ENCODE measurements at places on chromosomes 1 and 21. TPM values are rescaled to one million over a fixed set of nuclear protein-coding genes. Genes with fewer than 3 reads are reported as not detected.
A peak's percentile ranks its signal among the peaks of the same experiment; 100 is the strongest.

DNA sequence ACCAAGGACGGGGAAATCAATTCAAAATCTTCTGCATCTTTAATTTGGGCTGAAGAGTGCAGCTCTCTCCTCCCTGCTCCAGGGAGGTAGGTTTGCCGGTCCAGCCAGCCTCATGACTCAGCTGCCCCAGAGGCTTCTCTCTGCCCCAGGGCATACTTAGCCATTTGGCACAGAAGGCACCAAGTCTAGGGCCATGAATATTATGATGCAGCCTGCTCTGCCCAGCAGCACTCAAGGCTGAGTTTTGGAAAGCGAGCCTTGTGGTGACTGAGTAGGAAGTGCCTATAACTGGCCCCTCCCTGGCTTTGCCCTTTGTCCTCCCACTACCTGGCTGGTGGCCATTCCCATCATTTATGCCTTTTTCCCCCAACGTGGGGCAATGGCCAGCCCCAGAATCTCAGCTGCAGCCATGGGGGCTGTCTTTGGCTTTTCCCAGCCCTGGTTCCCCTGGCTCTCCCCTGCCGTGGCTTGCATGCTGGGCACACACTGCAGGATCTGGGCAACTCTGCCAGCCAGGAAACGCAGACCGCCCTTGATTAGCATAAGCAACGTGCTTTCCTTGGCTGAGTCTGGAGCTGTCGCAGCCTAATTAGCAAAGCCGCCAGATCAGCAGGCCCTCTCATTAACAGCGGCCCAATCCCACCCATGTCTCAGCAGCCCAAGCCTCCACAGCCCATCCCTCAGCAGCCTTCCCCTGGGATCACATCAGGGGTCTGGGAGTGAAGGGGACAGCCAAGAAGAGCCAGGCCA is 258.6 kb upstream of the TMEM51 start:
- DNase-seq, result peak; percentile 35

GRCh38 chr1:34984435-34984792 is 733 bp downstream of the TMEM35B start:
- peak; percentile 30 for DNase-seq

DNA sequence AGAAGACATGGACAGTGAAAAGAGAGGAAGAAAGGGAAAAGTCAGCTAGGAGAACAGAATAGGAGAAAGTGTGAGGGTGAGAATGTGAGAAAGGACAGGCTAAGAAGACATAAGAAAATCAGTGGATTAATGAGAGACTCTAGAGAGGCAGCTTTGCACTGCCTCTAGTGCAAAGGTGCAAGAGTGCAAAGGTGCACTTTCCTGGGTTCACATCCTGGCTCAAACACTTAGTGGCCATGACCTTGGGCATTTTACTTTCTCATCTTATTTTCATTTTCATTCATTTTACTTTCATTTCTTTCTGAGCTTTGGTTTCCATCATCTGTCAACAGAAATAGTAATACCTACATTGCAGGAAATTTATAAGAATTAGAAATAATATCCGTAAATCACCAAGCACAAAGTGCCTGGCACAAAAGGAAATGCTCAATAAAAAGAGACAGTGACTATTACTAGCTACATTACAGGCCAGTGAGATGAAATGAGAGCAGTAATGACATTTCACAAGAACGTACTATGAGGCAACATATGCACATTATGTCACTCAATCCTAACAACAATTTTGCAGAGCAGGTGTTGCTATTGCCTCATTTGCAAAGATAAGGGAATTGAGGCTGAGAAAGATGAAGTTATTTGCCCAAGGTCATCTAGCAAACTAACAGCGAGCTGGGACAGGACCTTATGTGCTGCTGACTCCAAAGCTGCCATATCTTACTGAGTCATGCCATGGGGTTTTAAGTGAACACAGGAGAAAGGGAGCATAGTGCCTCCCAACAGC is 107.0 kb upstream of the TLR5 start:
- DNase-seq, result peak; percentile 79

- DNase-seq, result peak; percentile 62
Measured at GRCh38 chr1:64470665-64471217, 812 bp downstream of the CACHD1 start.

- DNase-seq, result no peak
Measured at GRCh38 chr1:7389906-7390603, 381.0 kb upstream of the VAMP3 start.

DNA sequence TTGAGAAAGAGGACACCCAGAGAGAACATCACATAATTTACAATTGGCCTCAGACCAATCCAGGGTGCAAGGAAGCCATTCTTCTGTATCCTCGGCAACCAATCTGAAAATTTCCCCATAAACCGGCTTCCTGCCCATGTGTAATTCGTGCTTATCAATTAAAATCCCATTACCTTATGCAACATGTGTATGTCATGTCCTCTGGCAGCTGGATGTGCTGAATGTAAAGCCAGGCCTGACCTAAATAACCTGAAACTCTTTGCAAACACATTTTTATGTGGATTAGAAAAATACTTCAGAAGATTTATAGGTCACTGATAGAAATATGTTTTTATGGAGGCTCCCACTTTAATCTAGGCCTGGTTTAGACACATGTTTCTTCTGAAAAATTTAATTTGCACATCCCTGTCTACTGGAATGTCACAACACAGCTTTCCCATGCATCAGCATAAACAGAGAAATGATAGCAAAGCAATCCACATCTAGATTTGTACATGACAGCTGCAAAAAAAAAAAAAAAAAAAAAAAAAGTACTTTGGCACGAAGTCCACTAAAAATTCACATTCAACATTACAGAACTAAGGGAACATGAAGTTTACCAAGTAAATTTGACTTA is 69.4 kb upstream of the SAMSN1 start:
- DNase-seq, result no peak

Gene CD34
- polyA plus RNA-seq, result 18.0 TPM

DNA sequence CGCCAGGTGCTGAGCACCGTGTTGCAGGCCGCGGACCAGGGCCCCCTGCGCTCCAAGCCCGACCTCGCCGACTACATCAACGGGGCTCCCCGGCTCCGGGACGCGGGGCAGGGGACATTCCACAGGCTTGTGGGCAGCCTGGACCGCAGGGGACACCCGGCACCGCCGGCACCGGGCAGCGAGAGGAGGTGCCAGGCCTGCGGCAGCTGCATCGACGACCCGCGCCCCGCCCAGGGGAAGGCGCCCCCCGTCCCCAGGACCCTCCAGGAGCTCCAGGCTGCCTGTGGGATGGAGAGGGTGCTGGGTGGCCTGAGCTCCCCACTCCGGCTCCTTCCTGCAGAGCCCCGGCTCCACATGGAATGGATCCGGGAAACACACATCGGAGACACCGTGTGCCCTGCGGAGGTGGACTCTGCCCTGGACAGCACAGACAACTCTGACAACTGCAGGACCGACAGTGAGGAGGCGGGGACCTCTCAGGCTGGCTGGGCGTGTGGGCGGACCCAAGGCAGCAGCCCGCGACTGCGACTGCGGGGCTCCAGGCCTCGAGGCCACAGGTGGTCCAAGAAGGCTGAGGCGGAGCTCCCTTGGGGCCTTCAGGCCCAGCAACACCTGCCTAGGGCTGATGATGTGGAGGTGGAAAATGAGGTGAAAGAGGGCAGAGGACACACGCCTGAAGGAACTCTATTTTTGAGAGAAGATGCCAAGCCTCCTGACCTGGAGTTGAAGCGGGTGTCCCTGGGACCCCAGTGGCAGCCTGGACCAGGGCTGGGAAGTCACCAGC is 22.8 kb downstream of the KIAA1614 start:
- peak; percentile 79 for DNase-seq
